ENCODE measurements at places on chromosomes 13 and 19. TPM values are rescaled to one million over a fixed set of nuclear protein-coding genes. Genes with fewer than 3 reads are reported as not detected.
A peak's percentile ranks its signal among the peaks of the same experiment; 100 is the strongest.

The EDDM13 gene
- total RNA-seq, result not detected

The CGB8 gene
- total RNA-seq, result not detected

The SELENOV gene
- total RNA-seq, result not detected

The GFY gene
- not detected for total RNA-seq

The ZNF529 gene
- total RNA-seq, result 10.5 TPM

The TLE2 gene
- 12.8 TPM for total RNA-seq

The SPRY2 gene
- total RNA-seq, result 4.6 TPM

The KLK1 gene
- not detected for total RNA-seq

The ENOX1 gene
- total RNA-seq, result 16.4 TPM

The FOXA3 gene
- total RNA-seq, result not detected

DNA sequence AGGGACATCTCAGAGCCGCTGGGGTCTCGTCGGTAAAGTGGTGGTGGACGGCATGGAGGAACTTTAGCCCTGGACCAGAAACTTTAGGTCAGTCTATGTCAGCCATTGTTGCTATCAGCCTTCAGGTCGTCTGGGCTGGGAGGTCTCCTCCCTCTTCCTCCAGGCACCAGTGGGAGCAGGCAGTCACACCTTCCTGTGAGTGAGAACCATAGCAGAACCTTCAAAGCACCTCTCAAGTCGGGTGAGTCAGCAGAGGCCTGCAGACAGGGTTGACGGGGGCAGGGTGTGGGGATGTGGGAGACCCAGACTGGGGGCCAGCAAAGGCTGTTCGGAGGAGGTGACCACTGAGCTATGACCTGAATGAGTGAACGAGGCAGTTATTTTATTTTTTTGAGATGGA, 15.4 kb upstream of the SBNO2 start:
- DNase-seq, result no peak

DNA sequence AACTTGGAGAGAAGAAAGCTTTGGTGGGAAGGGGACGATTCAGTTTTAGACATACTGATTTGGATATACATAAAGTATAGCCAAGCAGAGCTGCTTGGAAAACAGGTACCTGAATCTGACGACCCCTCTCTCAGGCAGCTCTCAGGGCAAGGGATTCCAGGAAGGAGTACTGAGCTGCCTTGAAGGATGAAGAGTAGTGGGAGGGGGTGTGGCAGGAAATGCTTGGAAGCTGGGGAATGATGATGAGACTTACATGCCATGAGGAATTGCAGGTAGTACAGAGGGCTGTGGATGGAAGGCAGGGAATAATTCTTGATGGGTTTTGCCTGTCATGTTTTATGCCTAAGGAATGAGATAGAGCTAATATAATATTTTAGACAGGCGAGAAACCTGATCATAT, 38.7 kb downstream of the HTR2A start:
- DNase-seq, result no peak

DNA sequence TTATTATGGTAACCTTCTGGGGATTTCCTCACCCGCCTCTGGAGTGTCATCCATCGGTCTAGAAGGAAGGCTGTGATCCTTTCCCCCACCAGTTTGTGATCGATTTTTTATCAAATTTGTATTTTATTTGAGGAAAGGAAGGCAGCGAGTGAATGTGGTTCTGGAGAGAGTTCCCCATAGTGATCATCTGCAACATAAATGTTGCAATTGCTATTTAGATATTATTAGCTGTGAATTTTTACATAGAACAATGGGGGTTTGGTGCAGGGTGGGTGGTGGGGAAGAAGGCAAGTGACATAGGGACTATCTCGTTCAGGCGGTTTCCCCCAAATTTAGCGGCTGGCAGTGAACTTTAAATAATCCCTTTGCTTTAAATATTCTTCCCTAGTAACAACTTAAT, 1.2 kb downstream of the CDK8 start:
- DNase-seq, result no peak

GRCh38 chr13:22773465-22773864, 407.3 kb upstream of the SGCG start:
- DNase-seq, result no peak

DNA sequence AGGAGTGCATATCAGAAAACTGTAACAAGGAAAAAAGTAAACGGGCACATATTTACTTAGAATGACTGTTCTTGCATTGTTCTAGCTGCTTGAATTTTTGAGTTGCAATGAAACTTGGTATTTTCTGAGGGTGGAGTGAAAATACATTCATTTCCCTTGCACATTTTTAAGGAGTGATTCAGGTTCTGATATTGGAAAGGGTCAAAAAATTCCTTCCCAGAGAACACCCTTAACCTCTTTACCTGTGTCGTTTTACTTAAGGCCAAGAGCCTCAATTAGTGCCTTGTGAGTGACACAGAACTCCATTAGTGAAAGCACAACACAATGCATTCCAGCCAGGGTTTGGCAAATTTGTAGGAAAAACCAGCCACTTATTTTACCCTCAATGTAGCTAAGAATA, 2.3 kb downstream of the ITGBL1 start:
- DNase-seq, result peak; percentile 71

GRCh38 chr19:5891938-5892771, 11.4 kb downstream of the NDUFA11 start:
- DNase-seq, result peak; percentile 33

DNA sequence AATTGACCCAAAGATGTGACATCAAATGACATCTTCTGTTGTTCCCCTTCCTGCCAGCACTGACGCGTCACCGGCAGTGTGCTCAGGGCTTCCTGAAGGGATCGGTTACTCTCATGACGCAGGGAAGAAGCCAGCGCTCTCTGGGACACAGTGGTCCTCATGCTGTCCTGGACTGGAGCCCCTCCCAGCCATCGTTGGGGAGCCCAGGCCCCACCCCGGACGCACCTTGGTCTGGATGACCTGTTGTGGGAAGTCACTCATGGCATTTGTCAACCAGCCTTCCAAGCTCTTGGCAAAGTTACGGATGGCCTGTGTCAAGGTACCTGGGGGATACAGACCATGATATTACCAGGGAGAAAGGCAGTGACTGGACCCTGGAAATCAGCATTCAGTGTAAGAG, 26.0 kb upstream of the RANBP3 start:
- DNase-seq, result no peak

- DNase-seq, result no peak
Measured at GRCh38 chr13:41502031-41502430, 44.7 kb downstream of the RGCC start.

DNA sequence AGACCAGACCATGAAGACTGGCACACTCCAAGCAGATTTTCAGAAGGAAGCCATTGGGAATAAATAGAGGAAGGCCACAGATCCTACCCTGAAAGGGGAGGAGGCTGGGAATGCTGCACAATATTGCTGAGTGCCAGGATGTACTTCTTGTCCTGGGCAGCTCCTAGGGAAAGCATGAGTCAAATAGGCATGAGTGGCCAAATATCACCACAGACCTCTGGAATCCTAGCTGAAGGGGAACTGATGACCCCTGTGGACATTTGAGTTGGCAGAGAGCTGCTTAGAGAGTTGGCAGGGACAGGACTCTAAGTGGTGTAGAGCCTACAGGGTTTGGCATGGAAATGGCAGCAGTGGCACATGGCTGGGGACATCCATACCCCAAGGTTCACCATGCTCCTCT, 234.3 kb upstream of the TRPC4 start:
- no peak for DNase-seq

GRCh38 chr19:2578901-2579677, 103.2 kb downstream of the GADD45B start:
- DNase-seq, result peak; percentile 93

DNA sequence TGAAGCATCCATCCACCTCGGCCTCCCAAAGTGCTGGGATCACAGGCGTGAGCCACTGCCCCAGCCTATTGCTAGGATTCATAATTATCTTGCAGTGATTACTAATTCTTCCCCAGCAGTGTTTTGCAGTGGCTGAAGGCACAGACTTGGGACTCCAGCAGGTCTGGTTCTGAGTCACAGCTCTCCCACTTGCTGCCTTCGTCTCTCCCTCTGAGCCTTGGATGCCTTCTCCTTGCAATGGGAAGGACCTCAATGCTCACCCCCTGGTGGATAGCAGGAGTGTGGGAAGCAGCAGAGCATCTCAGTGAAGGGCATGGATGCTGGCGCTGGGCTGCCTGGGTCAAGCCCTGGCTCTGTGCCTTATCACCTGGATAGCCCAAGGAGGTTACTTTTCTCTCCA, 37.6 kb upstream of the SHKBP1 start:
- DNase-seq, result no peak

GRCh38 chr13:98285852-98286594, 109.0 kb upstream of the RNF113B start:
- DNase-seq, result no peak

GRCh38 chr19:43563816-43564457, 11.4 kb downstream of the XRCC1 start:
- no peak for DNase-seq

GRCh38 chr13:77389625-77390000, 62.7 kb upstream of the MYCBP2 start:
- no peak for DNase-seq

DNA sequence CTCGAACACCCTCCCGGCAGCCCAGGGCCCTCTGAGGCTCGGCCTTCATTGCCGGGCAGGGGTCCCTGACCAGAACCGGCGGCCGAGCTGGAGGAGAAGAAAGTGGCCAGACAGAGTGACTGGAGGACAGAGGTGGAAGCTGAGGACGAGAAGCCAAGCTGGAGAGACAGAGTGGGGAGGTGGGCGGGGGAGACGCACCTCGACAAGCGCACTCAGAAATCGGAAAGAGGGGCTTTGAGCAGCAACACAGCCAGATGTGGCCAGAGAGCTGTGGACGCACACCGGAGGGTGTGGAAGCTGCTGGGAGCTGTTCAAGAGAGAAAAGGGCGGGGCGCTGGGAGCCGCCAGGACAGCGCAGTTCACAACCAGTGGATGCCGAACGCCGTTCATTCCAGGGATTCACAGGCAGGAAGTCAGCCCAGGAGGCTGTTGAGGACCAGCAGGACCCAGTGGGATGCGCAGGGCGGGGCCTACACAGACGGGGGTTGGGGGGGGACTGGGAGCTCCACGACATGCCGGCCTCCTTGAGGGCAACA, 28.2 kb upstream of the C13orf46 start:
- no peak for DNase-seq

GRCh38 chr13:20499986-20500385, 25.7 kb downstream of the CRYL1 start:
- DNase-seq, result no peak

GRCh38 chr13:37406031-37406430, 192.5 kb downstream of the POSTN start:
- DNase-seq, result no peak

- DNase-seq, result no peak
Measured at GRCh38 chr13:108127406-108127805, 87.9 kb downstream of the LIG4 start.

- no peak for DNase-seq
Measured at GRCh38 chr13:71171740-71172139, 695.3 kb downstream of the DACH1 start.

GRCh38 chr13:54950546-54950945, 1921.9 kb downstream of the OLFM4 start:
- DNase-seq, result no peak

GRCh38 chr13:71492346-71492871, 374.6 kb downstream of the DACH1 start:
- no peak for DNase-seq

- peak; percentile 25 for DNase-seq
Measured at GRCh38 chr19:17610384-17610783, 54.9 kb downstream of the COLGALT1 start.

- DNase-seq, result no peak
Measured at GRCh38 chr13:109725297-109725696, 61.1 kb downstream of the IRS2 start.

- DNase-seq, result no peak
Measured at GRCh38 chr19:18168673-18169381, 4.8 kb upstream of the IFI30 start.

DNA sequence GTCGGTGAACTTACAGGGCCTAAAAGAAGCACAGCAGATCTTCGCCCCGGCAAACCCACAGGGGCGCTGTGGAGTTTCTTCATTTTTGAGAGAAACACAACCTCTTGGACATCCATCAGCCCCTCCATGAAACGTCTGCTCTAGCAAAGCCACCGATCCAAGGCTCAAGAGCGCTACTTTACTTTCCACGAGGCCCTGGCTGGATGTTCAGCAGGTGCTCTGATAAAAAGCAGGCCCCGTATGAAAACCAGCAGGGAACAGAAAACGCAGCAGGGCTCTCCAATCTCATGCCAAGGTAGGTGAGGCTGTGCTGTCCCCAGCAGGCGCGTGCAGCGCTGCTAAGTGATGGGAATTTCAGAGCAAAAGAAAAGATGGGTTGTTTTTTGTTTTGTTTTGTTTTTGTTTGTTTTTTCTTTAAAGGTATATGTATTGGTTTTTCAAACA, 86.7 kb downstream of the IRS2 start:
- DNase-seq, result no peak

DNA sequence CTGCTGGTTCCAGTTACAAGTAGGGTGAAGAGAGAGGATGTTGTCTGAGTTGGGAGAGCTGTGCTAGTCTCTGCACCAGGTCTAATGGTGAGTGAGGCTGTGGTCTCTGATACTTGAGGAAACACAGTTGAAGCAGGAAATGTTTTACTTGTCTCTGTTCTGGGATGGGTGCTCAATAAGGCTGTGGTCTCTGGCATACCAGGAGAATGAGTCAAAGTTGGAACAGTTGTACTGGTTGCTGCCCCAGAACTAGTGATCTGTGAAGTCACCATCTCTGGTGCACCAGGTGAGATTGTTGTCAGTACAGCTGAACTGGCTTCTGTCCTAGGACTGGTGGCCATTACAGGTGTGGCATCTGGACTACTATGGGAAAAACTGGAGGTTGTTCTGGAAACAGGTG, 74.7 kb downstream of the MUC16 start:
- no peak for DNase-seq
